Endothelial cell (in vitro differentiated cells): ENCODE measurements at places on chromosomes 1 and 21. TPM values are rescaled to one million over a fixed set of nuclear protein-coding genes. Genes with fewer than 3 reads are reported as not detected.

- H3K27me3 ChIP-seq: peaks cover 3% of the 10 kb centered on the region
- DNase-seq: no peak
These were observed 52.0 kb upstream of the RPL11 start for GRCh38 chr1:23639460-23640095.

The OR2L8 gene
- total RNA-seq: not detected

The PLEKHN1 gene
- total RNA-seq: not detected

GRCh38 chr1:154741741-154742495 is 128.2 kb downstream of the KCNN3 start:
- H3K36me3 ChIP-seq: peaks cover 17% of the 10 kb centered on the region
- H3K27ac ChIP-seq: no peak overlapping the region
- DNase-seq: peak; percentile 32
- H3K4me1 ChIP-seq: no peaks in the 10 kb centered on the region

DNA sequence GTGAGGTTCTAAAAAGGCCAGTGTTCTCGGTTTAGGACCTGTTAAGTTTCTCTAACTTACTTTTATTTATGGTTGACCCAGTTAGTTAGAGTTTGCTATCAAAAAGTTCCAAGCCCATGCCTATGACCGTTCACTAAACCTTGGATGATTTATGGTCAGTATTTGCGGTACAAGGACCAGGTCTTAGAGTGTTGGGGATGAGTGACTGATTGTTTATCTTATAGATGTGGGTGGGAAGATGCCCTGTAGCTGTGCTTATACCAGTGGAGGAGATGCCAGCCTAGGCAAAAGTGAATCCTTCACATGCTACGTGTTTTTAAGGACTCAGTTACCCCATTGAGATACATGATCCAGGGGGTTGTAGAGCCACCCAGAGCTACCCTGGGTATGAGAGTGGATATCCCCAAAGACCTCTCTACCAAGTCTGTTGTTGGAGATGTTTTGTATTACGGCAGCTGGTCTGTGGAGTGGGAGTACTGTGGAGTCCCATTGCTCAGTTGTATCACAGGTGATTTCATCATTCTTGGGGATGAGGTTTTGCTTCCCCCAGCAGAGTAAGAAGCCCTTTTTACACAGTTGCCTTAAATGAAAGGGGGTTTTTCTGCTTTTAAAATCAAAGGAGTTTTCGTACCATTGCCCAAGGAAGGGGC is 2.1 kb downstream of the SLC22A15 start:
- peaks cover 22% of the 10 kb centered on the region for H3K4me1 ChIP-seq
- no peak overlapping the region for H3K27ac ChIP-seq
- no peaks in the 10 kb centered on the region for H3K36me3 ChIP-seq
- H3K4me3 ChIP-seq: peak overlapping the region; percentile 62
- no peak for DNase-seq

The BATF3 gene
- total RNA-seq: 0.54 TPM

DNA sequence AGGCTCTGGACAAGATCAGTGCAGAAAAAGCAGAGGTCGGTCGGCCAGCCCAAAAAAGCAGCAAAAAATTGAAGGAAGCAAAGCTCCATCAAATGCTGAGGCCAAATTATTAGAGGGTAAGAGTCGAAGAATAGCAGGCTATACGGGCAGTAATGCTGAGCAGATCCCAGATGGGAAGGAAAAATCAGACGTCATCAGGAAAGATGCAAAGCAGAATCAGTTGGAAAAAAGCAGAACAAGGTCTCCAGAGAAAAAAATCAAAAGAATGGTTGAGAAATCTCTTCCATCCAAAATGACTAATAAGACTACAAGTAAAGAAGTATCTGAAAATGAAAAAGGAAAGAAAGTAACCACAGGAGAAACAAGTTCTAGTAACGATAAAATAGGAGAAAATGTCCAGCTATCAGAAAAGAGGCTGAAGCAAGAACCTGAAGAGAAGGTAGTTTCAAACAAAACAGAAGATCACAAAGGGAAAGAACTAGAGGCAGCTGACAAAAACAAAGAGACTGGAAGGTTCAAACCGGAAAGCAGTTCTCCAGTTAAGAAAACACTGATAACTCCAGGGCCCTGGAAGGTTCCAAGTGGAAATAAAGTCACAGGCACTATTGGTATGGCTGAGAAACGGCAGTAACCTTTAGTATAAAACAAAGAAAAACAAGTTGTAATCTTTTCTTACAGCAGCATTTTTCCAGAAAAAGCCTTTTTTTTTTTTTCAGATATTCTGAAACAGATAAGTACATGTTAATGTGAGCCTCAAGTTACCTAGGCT is 75.7 kb downstream of the PHTF1 start:
- no peak overlapping the region for H3K4me3 ChIP-seq
- H3K27ac ChIP-seq: peak overlapping the region; percentile 69
- no peak for DNase-seq
- peaks cover 7% of the 10 kb centered on the region for H3K36me3 ChIP-seq
- H3K27me3 ChIP-seq: no peaks in the 10 kb centered on the region

The RAB25 gene
- total RNA-seq: 1.6 TPM

GRCh38 chr1:186925881-186926669 is 97.3 kb downstream of the PLA2G4A start:
- H3K4me1 ChIP-seq: peaks cover 10% of the 10 kb centered on the region
- no peak overlapping the region for H3K4me3 ChIP-seq
- DNase-seq: no peak
- peaks cover 22% of the 10 kb centered on the region for H3K36me3 ChIP-seq
- H3K27me3 ChIP-seq: peaks cover 2% of the 10 kb centered on the region

The FMO2 gene
- not detected for total RNA-seq
